ENCODE measurements at places on chromosomes 6 and 20.

GRCh38 chr20:8244637-8245036 is 112.6 kb downstream of the PLCB1 start:
- DNase-seq, result no peak

- DNase-seq, result no peak
Observed at GRCh38 chr6:148851683-148852556, 105.1 kb downstream of the UST start.

- DNase-seq, result no peak
Observed at GRCh38 chr20:44113618-44114376, 73.2 kb downstream of the JPH2 start.

- DNase-seq, result peak; percentile 59
Observed at GRCh38 chr6:131116755-131117360, 18.4 kb upstream of the AKAP7 start.

GRCh38 chr6:40778196-40778595 is 191.0 kb upstream of the LRFN2 start:
- DNase-seq, result no peak

DNA sequence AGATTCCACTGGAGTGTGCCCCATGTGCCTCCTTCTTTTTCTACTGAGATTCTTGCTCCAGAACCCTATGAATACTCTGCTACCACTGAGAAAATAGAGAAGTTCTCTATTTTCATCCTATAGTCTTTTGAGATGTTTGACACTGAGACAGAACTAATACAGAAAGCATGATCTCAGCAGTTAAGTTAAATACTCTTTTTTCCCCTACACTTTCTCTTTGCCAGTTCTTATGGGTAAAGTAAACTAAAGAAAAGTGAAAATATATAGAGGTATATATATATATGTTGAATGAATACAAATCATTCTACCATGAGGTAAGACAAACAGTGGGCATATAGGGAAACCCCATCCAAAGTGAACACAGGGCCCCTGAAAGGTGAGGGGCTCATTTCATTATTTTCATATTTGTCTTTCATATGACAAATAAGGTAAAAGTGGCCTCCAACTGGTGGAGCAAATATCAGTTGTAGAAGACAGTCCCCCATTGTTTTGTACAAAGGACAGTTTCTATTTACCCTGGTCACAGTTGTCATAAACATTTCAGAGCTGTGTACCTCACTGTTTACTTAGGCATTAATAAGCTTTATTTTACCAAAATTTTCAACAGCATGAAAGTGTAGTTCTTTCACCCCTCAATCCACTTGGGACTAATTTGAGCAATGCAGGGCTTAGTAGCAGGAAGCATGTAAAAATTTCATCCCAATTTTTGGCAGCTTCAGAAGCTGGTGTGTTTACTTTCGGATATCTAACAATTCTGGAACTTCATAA is 188.3 kb upstream of the MARCKS start:
- no peak for DNase-seq

DNA sequence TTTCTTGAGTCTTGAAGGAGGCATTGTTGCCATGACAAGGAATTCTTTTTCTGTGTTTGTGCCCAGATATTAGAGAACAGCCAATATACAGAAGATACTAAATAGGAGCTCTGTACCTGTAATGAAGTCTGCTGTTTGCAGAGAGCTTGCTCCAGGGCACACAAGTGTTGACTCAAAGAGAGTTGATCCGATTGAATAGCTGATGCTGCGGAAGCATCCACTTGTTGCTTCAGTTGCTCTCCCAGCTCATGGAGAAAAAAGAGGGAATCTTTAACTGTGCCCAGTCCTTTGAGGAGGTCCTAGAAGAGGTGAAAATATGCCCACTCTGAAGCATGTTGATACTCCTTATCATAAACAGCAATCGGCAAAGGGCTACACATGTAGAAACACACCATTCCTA is 411.4 kb downstream of the ESR1 start:
- no peak for DNase-seq

DNA sequence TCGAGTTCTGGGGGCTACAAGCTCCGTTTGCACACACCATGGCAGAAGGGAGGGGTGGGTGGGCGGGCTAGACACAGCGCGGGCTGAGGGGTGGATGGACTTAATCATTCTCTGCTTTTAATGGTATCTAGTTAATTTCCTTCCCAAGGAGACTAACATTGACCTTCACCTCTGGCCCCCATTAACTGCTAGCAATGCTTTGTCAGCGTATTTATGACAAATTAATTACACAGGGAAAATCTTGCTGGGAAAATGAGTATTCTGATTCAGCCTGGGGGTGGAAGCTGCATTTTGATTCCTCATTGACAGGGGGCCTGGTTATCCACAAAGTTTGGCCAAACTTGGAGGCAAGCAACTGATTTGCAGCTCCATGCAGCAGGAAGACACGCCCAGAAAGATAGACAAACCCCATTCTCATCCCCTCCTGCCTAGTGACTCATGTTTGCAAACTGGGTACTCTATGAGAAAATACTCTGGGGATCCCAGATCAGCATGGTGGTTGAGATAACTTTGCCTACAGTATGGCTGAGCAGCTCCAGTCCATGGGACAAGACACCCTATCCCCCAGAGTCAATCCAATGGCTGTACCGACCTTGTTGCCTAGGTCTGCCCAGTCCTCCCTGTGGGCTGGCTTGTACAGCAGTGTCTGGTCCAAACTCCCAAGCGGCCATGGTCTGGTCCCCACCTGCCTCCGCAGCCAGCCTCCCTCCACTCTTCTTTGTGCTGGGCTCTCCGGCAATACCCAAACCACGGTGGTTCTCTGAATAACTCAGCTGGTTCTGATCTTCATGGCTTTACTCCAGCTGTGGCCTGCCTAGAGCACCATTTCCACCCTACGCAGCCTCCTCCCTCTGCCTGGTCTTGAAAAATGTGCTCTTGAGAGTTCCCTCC is 19.7 kb downstream of the ZBP1 start:
- DNase-seq, result no peak

DNA sequence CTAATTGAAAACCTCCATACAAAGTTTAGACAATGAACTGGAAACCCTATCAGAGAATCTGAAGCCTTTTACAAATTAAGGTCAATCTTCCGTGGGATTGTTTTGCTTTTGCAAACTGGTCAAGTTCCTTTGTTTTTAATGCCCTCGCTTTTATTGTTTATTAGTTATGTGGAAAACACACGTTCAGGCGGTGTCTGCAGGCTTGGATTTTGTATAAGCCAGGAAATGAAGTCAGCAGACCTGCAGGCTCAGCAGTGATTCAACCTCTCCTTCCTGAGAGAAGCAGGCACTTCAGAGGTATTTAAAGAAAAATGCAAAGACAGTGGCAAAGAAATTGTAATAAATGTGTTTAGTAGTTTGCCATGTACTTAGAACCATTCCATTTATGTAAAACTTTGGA is 103.4 kb upstream of the PDE10A start:
- DNase-seq, result no peak

DNA sequence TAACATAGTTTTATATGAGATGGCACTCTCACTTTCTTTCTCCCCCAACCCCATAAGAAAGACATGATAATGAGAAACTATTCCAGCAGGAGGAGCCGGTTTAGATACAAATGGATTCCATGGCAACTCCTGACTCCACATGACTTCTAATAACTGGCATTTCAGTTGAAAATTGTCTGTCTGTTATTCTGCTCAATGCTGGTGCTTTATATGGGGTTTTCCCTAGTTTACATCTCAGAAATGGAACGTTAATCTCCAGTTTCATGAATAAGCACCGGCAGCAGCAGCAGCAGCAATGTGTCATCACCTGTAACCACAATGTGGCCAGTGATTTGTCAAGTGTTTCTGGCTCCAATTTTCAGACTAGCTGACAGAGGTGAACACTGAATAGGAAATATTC is 8.0 kb upstream of the SIM1 start:
- DNase-seq, result no peak

- no peak for DNase-seq
Observed at GRCh38 chr20:53917145-53918019, 153.0 kb downstream of the BCAS1 start.

- DNase-seq, result no peak
Observed at GRCh38 chr6:186340-186965, 105.8 kb upstream of the DUSP22 start.

- DNase-seq, result peak; percentile 26
Observed at GRCh38 chr20:561437-562231, 18.0 kb upstream of the CSNK2A1 start.

- DNase-seq, result no peak
Observed at GRCh38 chr6:139871803-139872510, 497.5 kb upstream of the CITED2 start.

DNA sequence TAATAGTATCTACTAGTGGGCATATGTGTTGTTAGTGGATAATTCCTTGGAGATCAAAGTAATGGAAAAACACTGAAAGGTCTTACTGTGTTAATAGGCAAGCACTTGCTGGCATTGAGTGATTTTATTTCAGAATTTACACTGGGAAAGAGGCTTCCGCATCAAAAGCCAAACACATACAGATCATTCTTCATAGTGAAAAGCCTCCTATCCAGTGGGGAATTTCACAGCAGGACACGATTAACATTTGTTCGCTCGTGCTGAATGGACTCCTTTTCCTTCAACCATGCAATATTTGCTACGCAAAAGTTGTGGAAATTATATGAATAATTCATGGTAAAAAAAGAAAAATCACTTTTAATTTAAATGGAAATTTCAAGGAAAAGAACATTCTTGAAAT is 26.4 kb downstream of the GABRR1 start:
- DNase-seq, result no peak

DNA sequence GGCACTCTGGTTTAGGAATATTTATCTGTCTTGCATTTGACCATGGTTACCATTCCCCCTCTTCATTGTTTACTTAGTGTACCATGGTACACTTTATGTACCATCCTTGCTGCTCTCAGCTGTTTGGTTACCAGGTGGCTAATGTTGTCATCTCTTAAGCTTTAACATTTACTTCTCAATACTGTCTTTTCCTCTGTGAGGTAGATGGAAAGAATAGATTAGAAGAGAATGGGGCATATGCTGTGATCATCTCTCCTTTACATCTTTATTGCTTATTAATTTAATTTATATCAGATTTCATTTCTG is 109.2 kb downstream of the NCOA3 start:
- DNase-seq, result peak; percentile 36

- DNase-seq, result peak; percentile 36
Observed at GRCh38 chr6:33147807-33148666, 44.2 kb downstream of the COL11A2 start.

- no peak for DNase-seq
Observed at GRCh38 chr6:54935739-54936138, 89.2 kb downstream of the FAM83B start.

DNA sequence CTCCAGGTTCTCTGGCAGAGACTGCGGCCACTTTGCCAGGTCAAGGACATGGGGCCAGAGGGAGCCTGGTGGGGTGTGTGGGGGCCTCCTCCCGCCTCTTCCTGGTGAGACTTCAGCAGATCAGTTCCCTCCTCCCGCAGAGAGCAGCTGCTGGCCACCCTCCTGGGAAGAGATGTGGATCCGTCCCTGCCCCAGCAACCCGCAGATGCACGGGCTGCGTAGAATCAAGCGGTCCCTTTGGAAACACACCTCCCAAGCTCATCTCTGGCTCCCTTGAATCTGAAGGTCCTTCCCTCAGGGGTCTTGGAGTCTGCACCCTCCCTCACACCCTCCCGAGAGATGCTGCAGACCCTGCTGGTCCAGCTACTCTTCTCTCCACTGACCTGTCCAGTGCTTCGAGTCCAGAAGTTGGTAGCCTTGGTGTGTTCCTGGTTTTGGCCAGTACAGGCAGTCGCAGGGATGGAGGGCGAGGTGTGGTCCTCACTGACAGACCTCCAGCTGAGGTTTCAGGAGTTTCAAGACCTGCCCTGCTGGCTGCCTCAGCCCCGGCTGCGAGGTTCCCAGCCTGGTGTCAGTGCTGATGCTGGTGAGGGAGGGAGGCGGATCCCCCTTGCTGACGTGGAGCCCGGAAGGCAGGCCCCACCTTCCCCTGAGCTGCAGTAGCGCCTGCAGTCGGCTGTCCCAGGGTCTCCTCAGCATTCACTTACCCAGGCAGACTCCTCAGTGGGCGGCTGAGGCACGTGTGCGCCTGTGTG is at the start of gene NPBWR2:
NPBWR2 (minus strand) TSS at position 585 of the 755 bp plus-strand sequence. CDS start 734 bp downstream, outside the sequence.
- peak; percentile 18 for DNase-seq

DNA sequence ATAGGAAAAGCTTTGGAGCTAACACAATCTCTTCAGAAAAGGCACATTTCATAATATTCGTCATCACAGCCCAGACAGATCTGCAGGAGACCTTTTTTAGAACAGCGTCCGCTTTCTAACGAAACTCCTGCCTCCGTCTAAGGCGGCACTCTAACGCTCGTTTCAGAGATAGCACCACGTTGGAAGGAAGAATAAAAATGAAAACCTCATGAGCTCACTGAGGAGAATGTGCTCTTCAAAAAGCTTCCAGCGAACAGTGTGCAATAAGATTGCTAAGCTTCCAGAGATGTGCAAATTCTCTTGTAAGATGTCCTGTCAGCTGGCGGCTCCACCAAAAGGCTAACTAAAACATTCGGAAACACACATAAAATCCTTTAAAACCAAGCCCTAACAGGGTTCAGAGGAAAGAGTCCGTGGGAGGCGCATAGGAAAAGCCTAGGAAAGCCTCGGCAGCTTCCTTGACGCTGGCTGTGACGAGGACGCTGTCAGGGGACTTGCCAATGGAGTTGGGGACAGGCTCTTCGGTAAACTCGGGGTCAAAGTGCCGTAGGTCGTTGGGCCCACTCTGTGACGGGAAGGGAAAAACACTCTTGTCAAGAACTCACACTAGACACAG is 117.6 kb upstream of the SLC2A12 start:
- no peak for DNase-seq

GRCh38 chr6:150966786-150967185 is 101.3 kb downstream of the MTHFD1L start:
- no peak for DNase-seq

GRCh38 chr6:42017021-42017643 is 33.2 kb upstream of the TAF8 start:
- no peak for DNase-seq

GRCh38 chr20:22490287-22491193 is 93.8 kb downstream of the FOXA2 start:
- no peak for DNase-seq

- no peak for DNase-seq
Observed at GRCh38 chr6:168131464-168132415, 52.7 kb upstream of the FRMD1 start.

DNA sequence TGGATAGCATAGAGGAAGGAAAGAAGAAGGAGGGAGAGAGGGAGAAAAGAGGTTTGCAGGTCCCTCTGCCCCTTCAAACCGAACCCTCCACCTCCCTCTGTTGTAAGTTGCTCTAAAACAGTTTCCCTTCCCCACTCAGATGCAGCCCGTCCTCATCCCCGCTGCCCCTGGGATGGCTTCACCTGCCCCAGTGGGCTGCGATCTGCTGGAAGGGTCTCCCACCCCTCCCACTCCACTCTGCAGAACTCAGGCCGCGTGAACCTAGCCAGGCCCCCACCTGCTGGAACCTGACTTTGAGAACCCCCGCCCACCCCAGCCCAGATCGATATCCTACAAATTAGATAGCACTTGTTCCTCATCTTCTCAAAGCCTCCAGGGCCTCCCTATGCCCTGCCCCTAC is 190.8 kb downstream of the DLL1 start:
- DNase-seq, result no peak

Data from CD4-positive, alpha-beta T cell treated with Interferon alpha-2 for 1 hour (primary cell).